ENCODE measurements at places on chromosomes 7 and 10. TPM values are rescaled to one million over a fixed set of nuclear protein-coding genes. Genes with fewer than 3 reads are reported as not detected.

DNA sequence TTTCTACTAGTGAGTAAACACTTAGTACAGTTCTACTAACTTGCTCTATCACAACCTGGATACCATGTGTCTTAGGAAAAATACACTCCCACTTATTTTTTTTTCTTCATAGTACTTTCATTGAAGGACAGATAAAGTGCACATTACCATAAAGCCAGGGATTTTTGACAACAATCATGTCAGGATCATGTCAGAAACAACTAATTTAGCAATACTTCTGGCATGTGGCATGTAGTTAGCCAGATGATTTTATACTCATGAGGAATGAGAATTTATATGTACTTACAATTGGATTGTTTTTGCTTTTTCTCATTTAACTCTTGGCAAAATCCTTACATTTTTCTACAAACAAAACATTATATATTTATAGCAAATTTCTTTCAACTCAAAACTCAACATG lies 630.7 kb upstream of the GRM3 start:
- DNase-seq, result no peak
- no peaks in the 10 kb centered on the region for H3K4me1 ChIP-seq
- no peak overlapping the region for H3K27ac ChIP-seq
- no peaks in the 10 kb centered on the region for H3K27me3 ChIP-seq
- no peaks in the 10 kb centered on the region for H3K36me3 ChIP-seq

DNA sequence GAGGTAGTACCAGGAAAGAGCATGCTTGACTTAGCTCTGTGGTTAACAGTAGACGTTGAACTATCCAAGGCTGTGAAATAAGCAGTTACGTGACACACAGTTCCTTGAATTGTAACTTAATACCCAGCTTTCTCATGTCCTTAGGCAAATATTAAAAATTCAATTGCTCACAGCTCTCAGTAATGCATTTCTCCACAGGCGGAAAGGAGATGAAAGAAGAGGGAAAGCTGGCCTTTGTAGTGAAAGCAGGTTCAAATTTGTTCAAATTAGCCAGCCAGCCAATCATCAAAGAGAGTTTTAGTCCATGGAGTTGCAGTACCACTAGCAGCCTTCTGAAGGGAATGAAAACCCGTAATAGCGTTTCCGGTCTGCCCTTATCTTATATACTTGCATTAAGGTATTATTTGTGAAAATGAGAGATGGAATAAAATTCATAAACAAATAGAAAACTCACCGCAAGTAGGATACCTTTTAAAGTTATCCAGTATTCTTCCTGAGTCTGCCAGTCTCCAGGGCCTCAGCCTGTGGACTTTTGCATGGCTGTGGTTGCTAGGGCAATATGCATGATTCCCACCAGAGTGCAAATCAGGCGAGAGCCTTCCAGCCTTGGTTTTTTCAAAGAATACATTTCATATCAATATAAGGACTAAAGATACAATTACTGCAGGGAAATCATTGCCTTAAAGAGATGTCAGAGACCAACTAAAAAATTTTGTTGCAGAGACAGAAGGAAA lies 795.5 kb downstream of the TNS3 start:
- DNase-seq, result no peak
- H3K27me3 ChIP-seq, result no peaks in the 10 kb centered on the region
- no peaks in the 10 kb centered on the region for H3K36me3 ChIP-seq
- H3K4me3 ChIP-seq, result no peak overlapping the region

GRCh38 chr7:123131140-123131539 lies 68.6 kb downstream of the SLC13A1 start:
- H3K36me3 ChIP-seq, result no peaks in the 10 kb centered on the region
- no peaks in the 10 kb centered on the region for H3K27me3 ChIP-seq
- DNase-seq, result no peak
- H3K27ac ChIP-seq, result no peak overlapping the region

NUPR2 gene
- total RNA-seq, result 0.58 TPM

PANK1 gene
- 5.3 TPM for total RNA-seq

DNA sequence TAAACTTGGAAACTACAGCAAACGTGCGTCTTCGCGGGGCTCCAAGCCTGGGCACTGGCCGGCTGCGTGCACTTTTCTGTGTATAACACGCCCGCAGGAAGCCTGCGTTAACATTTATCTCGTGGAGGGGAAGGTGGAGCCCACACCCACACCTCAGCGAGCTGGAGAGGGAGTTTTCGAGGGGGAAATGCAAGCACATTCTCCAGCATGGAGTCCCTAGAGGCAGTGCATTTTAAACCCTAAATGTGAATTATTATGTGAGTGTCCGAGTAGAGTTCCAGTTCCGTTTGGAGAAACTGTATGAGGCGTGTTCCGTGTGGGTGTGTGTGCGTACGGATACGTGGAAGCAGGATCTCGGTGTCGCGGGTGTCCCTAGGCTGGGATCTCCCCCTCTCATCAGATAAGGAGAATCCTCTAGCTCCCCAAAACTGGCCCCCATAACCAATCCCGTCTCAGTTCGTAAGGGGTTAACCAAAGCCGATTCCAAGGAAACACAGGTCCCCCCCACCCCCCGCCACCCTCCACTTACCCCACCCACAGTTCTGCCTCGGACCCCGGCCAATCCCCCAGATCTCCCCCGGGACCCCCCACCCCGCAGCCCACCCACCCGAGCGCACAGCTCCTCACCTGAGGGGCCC lies 403 bp downstream of the CDK6 start:
- H3K4me3 ChIP-seq, result peak overlapping the region; percentile 97
- peaks cover 30% of the 10 kb centered on the region for H3K4me1 ChIP-seq
- H3K27ac ChIP-seq, result peak overlapping the region; percentile 49
- H3K27me3 ChIP-seq, result peaks cover 16% of the 10 kb centered on the region

DNA sequence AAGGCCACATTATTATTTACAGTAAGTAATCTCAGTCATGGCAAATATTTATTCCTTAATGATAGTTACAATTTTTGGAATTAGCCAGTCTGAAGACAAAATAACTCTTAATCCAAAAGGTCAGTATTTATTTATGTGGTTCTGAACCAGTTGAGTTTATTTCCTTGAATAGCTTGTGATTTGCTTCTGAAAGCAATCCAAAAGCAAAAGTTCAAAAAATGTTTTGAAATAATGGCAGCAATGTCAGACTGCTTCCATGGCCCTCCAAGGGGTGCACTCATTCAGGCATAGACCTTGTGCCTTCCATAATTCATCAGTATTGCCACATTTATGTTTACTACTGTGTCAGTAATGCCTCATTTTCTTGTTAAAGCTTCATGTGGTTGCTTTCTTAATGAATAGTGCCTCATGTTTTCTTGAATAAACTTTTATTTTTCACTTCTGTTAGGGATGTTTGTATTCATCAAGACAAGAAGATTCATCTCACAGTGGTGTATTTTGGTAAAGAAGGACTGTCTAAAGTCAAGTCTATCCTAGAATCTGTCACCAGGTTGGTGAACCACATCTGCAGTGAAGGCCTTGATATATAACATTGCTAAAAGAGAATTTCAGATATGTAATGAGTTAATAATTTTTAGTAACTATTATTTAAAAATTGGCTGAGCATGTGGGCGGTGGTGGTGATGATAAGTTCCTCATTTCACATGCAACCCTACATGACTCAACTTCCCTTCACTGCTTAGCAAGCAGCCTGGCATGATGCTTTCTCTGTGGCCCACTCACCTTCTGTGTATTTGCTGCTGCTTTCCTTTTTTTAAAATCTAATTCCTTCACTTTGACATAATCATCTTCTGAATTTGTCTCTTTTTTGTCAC lies 22.0 kb downstream of the CSGALNACT2 start:
- peak; percentile 52 for DNase-seq
- no peaks in the 10 kb centered on the region for H3K27me3 ChIP-seq
- peak overlapping the region; percentile 90 for H3K27ac ChIP-seq
- H3K4me1 ChIP-seq, result peaks cover 69% of the 10 kb centered on the region

DNA sequence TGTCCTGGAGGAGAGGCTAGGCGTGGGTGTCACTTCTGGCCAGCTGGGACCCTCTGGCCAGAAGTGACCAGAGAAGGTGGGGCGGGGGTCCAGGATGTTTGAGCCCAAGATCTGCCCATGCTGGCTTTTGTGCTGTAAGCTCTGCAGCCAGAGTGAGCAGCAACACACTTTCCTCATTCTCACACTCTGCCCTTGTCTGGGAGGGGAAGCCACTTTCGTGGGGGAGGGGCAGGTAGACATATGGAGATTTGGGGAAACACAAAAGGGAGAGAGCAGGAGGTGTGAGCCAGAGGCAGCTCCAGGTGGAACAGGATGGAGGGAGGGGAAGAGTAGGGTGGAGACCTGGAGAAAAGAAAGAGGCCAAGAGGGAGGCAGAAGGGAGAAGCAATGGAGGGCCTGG lies 31.5 kb upstream of the ADCYAP1R1 start:
- no peak overlapping the region for H3K27ac ChIP-seq
- H3K4me1 ChIP-seq, result peaks cover 31% of the 10 kb centered on the region
- H3K4me3 ChIP-seq, result no peak overlapping the region
- no peak for DNase-seq

DNA sequence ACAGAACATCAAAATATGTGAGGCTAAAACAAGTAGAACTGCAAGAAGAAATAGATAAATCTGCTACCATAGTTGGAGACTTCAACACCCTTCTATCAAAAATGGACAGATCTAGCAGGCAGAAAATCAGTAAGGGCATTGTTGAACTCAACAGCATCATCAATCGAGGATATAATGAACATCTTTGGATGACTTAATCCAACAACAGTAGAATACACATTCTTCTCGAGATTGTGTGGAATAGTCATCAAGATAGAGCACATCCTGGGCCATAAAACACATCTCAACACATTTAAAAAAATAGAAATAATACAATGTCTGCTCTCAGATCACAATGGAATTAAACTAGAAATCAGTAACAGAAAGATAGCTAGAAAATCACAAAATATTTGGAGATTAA lies 9.9 kb downstream of the IGFBP1 start:
- H3K36me3 ChIP-seq, result no peaks in the 10 kb centered on the region
- DNase-seq, result no peak
- no peak overlapping the region for H3K4me3 ChIP-seq
- H3K27me3 ChIP-seq, result peaks cover 21% of the 10 kb centered on the region
- H3K4me1 ChIP-seq, result no peaks in the 10 kb centered on the region
- no peak overlapping the region for H3K27ac ChIP-seq

DNA sequence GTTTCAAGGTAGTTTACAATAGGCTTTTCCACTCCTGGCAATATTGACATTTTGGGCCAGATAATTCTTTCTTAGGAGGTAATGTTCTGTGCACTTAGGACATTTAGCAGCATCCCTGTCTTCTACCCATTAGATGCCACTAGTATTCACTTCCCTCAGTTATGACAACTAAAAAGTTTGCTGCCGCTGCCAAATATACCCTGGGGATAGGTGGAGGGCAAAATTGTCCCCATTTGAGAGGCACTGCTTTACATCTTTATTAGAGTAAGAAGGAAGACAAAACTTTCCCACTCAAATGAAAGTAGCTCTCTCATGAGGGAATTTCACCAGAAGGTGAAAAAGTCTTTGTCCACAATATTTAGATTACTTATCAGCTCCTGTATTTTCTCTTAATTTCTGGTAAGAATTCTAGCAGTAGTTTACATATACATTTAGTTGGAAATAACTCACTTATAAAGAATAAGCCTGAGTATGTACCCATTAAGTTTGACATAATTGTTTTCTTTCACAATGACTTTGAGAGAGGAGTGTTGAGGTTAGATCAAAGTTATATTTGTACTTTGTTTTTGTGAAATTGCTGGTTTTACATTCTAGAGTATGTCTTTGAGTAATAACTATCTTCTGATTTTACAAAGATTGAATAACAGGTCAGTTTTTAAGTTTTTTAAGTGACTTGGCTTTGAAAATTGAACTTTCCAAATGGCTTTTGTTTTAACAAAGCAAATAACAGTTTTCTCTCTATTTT lies 46.0 kb downstream of the HELLS start:
- H3K27me3 ChIP-seq, result no peaks in the 10 kb centered on the region
- peak overlapping the region; percentile 86 for H3K4me3 ChIP-seq
- H3K4me1 ChIP-seq, result peaks cover 37% of the 10 kb centered on the region
- no peak for DNase-seq
- peaks cover 10% of the 10 kb centered on the region for H3K36me3 ChIP-seq

- H3K36me3 ChIP-seq, result no peaks in the 10 kb centered on the region
- no peaks in the 10 kb centered on the region for H3K27me3 ChIP-seq
- no peak overlapping the region for H3K4me3 ChIP-seq
- no peak overlapping the region for H3K27ac ChIP-seq
- DNase-seq, result no peak
Observed at GRCh38 chr7:4050126-4050660, 631.9 kb upstream of the FOXK1 start.

PDGFA gene
- total RNA-seq, result 16.0 TPM

- H3K27ac ChIP-seq, result no peak overlapping the region
- DNase-seq, result no peak
- no peaks in the 10 kb centered on the region for H3K4me1 ChIP-seq
- H3K4me3 ChIP-seq, result no peak overlapping the region
- no peaks in the 10 kb centered on the region for H3K36me3 ChIP-seq
Observed at GRCh38 chr7:116354546-116355423, 144.4 kb downstream of the TES start.

DNA sequence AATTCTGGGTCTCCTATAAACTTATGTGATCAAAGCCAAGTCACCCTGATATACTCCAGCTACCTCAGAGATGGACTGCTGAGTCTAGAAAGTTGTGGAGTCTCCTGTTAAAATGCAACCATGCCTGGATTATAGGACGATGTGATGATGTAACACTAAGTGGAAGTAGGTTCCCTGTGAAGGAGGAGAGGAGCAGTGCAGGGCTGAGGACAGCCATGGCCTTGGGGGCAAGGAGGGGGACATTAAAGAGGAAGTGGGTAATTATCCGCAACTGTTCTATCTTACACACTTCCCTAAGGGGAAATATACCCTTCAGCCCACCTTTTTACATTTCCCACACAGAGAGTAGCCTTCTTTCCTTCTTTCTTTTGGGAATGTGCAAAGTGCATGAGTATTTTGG lies 63.8 kb downstream of the MTPN start:
- DNase-seq, result no peak
- H3K27ac ChIP-seq, result no peak overlapping the region
- no peaks in the 10 kb centered on the region for H3K4me1 ChIP-seq

DNA sequence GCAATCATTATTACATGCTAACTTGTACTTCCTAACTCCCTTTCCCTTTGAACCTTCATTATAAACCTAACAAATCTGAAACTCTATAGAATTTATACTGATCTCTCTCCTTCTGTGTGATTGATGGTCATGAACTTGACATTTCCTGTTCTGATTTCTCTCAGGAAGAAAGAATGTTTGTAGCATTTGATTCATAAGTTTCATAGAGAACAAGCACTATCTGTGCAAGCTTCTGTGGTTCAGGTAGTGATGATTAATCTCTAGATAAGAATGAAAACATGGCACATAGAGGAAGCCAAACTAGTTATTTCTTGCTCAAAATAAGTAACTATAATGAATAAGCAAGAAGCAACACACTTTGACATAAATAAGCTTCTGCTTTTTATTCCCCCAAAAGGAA lies 34.2 kb downstream of the TFPI2 start:
- no peaks in the 10 kb centered on the region for H3K36me3 ChIP-seq
- H3K27me3 ChIP-seq, result peaks cover 10% of the 10 kb centered on the region
- no peak overlapping the region for H3K4me3 ChIP-seq
- peaks cover 7% of the 10 kb centered on the region for H3K4me1 ChIP-seq

DNA sequence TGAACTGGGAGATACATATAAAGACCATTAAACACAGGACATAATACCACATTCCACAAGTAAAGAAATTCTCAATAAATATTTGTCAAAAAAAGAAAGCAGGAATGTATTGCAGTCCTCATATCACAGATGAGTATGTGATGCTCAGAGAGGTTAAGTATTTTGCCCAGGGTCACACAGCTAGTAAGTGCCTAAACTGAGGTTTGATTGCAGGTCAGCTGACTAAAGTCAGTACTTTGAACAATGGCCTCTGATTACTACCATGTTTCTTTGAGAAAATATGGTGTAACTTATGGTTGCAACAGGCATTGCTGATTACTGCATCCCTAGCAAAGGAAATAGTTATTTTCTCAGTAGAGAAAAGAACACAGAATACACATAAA lies 267.1 kb downstream of the ELMO1 start:
- DNase-seq, result no peak
- H3K4me3 ChIP-seq, result no peak overlapping the region
- H3K36me3 ChIP-seq, result peaks cover 3% of the 10 kb centered on the region

Data from activated T-cell treated with anti-CD3 and anti-CD28 coated beads, Interleukin-2, amount 50 U/mL, for 72 hours (primary cell).